ENCODE measurements at places on chromosomes 7 and 10.

DNA sequence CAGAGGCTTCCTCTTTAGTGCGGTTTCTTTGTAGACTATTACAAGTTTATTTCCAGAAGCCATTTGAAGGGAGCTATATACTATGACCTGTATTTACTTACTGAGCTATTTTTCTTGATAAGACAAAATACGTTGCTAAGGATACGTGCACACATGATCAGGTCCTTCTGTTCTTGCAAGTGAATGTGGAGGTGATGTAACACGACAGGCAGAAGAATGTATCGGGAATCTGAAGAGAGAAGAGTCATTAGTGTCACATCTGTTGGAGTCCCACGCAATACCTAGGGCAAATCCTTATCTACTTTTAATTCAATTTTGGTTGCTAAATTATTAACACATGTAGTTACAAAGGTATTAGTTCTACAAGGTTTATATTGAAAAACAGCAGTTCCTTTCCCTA, 284.6 kb upstream of the IMMP2L start:
- no peak for DNase-seq

DNA sequence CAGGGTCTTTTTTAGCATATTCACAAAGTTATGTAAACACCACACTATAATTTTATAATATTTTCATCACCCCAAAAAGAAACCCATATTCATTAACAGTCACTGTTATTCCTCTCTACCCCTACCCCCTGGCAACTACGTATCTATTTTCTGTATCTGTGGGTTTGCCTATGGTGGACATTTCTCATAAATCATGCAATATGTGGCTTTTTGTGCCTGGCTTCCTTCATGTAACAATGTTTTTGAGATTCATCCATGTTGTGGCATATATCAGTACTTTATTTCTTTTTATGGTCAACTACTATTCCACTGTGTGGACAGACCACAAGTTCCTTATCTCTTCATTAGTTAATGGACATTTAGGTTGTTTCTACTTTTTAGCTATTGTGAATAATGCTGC, 59.1 kb upstream of the PAPSS2 start:
- DNase-seq, result no peak

DNA sequence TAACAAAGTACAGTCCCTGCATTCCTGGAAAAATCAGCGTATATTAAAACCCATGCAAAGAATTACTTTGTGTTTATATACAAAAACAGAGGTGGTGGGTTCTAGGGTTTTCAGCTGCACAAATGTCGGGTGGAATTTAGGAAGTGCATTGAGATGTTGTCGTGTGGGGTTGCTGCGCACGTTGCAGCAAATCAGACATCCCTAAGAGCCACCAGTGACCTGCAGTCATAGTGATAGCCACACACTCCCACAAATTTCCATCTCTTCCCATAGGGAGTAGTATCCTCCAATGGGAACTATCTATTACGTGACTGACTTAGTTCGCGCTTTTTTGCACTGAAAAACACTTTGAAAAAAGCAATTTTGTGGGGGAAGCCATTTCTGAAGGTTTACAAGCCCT, 375.2 kb upstream of the GALNT17 start:
- no peak for DNase-seq

GRCh38 chr7:104255194-104255593, 47.4 kb upstream of the ORC5 start:
- no peak for DNase-seq

All from stimulated activated CD8-positive, alpha-beta memory T cell treated with anti-CD3 and anti-CD28 coated beads, Interleukin-4, amount 100 ng/mL, for 24 hours (primary cell).